Activated naive CD8-positive, alpha-beta T cell treated with anti-CD3 and anti-CD28 coated beads, Interleukin-2, amount 10 ng/mL, durations not matched to agents 7 days and 5 days (primary cell): ENCODE measurements at places on chromosomes 4 and X. TPM values are rescaled to one million over a fixed set of nuclear protein-coding genes. Genes with fewer than 3 reads are reported as not detected.

GRCh38 chr4:139015269-139015947 is at the start of gene NOCT:
Gene NOCT, plus strand, starts transcription at chr4:139015781. Its CDS starts 201 bp downstream, at chr4:139015982.
- H3K27ac ChIP-seq: peak within 1 kb of the TSS; percentile 87
- peak; percentile 90 for DNase-seq
- peaks cover 6% of the 10 kb centered on the region for H3K36me3 ChIP-seq
- H3K27me3 ChIP-seq: no peaks in the 10 kb centered on the region
- peaks cover 17% of the 10 kb centered on the region for H3K4me1 ChIP-seq

The JCHAIN gene
- total RNA-seq: not detected

DNA sequence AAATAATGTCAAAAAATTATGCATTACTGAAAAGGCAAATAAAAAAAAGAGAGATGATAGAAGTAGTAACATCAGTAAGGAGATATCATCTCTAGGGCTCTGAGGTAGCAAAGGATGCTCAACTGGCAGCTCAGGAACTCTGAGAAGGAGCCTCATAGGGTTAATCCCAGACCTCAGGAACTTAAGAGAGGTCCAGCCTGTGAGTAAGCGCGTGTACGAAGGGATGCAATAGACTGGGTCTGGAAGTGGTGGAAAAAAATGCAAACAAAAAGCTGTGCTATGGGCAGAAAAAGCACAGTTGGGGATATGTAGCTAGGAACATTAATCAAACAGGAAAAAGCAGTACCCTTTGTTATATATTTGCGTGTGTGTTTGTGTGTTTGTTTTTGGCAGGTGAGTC is 282.0 kb downstream of the GALNTL6 start:
- no peak for DNase-seq
- no peaks in the 10 kb centered on the region for H3K27me3 ChIP-seq
- H3K4me3 ChIP-seq: no peak overlapping the region
- H3K27ac ChIP-seq: no peak overlapping the region

GRCh38 chrX:31540313-31540712 is 468.5 kb upstream of the FTHL17 start:
- no peak for DNase-seq
- no peaks in the 10 kb centered on the region for H3K27me3 ChIP-seq
- no peaks in the 10 kb centered on the region for H3K36me3 ChIP-seq
- no peak overlapping the region for H3K27ac ChIP-seq

DNA sequence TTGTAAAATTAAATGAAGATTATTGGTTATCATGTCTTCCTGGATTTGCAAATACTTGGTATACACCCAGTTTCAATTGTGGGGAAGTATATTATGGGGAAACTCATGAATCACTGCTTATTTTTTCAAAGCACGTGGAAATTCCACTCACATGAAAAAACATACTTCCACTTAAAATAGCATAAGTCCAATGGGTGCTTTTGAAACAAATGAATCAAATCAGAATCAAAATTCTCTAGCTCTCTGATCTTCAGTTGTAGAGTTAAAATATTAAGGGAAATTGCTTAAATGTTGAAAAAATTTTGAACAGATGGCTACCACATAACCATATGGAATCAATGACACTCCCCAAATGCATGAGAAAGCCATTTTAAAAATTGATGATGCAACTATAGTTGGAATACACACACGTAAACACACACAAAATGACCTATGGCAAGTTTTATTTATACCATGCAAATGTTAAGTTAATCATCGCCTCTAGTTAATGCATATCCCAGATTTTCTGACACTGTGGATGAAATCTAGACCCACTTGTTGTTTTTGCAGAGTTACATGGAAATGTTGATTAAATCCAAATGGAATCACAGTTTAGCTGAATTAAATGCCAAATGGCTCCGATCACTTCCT is 93.2 kb downstream of the ARSF start:
- H3K4me1 ChIP-seq: no peaks in the 10 kb centered on the region
- peaks cover 3% of the 10 kb centered on the region for H3K27me3 ChIP-seq
- DNase-seq: no peak
- no peak overlapping the region for H3K4me3 ChIP-seq
- H3K27ac ChIP-seq: no peak overlapping the region

The OCRL gene
- 1.4 TPM for total RNA-seq
